ENCODE measurements at places on chromosomes 5 and 9. TPM values are rescaled to one million over a fixed set of nuclear protein-coding genes. Genes with fewer than 3 reads are reported as not detected.

DNA sequence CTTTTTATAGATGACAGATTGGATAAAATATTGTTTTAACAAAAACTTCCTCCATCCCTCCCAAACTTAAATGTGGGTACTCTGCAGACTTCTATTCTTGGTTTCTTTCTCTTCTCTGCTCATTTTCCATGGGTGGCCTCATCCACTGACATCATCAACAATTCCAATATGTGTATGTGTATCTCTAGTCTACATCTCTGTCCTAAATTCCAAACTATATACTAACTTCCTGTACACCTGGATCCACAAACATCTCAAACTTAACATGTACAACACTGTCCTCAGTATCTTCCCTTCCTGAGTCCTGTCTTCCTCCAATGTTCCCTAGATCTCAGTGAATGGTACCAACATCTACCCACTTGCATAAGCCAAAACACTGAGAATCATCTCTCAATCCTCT lies 28.5 kb upstream of the CDK5RAP2 start:
- DNase-seq: no peak

- no peak for DNase-seq
These were observed 119.5 kb downstream of the CAAP1 start for GRCh38 chr9:26773056-26773455.

DNA sequence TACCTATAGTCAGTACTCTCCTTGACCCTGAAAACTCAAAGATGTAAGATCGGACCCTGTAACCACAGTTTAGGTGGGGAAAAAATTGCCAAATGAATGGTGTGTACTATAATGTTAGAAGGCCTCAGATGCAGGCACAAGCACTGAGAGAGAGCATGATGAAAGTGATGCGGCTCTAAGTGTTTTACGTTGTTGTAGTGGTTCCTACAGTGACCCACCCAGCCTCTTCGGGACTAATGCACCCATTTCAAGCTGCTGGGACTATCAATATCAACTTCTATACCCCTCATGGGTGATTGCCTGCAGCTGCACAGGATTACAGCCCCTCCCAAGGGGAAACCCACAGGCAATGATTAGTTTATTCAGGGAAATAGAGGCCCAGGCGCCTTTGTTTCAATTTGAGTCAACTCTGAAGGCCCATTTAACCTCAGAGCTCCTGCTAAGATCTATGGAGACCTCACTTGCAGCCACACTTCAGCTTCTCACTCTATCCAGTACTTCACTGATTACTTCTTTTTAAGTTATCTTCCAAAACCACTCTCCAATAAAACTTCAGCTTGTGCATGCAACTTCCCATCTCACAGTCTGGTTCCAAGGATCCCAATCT lies 340.7 kb downstream of the NR2F1-AS1 start:
- no peak for DNase-seq

- peak; percentile 61 for DNase-seq
These were observed 35.4 kb downstream of the LHX3 start for GRCh38 chr9:136169495-136169894.

- no peak for DNase-seq
These were observed 220.0 kb downstream of the SNCAIP start for GRCh38 chr5:122532035-122532434.

- DNase-seq: peak; percentile 82
These were observed at the start of gene FOXD1 for GRCh38 chr5:73448463-73449136. TSS of gene FOXD1 (minus strand) at chr5:73448777. CDS start at chr5:73448362, 415 bp downstream.

GRCh38 chr9:79880626-79881025 lies 308.9 kb downstream of the TLE4 start:
- no peak for DNase-seq

DNA sequence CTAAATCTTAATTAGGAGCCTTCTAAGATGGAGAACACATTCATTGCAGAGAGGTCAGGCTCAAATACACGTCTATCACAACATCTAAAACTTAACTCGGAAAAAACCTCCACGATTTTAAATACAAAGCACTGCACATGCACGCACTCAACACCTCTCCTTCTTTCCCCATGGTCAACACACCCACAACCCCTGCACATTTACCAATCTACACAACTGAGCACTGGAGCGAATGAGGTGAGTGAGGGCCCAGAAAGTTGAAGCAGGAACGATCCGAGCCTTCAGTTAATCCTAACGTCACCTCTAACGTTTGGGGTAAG lies 278 bp upstream of the NIPSNAP3A start:
- DNase-seq: no peak

- DNase-seq: no peak
These were observed 123.9 kb upstream of the C6 start for GRCh38 chr5:41337216-41337615.

GRCh38 chr5:54883374-54884194 lies 101.8 kb downstream of the ESM1 start:
- no peak for DNase-seq

- DNase-seq: no peak
These were observed 2.5 kb upstream of the CDK9 start for GRCh38 chr9:127783111-127784008.

DNA sequence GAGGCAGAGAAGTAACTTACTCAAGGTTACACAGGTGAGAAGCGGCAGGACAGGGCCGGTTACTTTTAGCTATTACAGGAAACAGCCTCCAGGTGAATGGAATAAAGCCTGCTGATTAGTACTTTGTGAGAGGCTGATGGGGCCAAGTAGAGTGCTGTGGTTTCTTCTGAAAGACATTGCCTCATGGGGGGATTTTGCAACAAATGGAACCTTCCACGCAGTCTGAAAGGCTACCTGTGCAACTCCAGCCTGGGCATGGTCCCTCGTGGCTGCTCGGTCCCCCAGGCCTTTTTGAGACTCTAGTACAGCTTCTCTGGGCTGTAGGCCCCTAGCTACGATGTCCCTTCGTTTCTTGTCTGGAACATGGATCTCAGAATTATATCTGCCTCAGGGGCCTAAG lies 2.0 kb downstream of the TMEM268 start:
- no peak for DNase-seq

GRCh38 chr9:104808035-104808614 lies 44.2 kb downstream of the NIPSNAP3B start:
- no peak for DNase-seq

GRCh38 chr9:94017939-94018531 lies 62.9 kb upstream of the BARX1 start:
- no peak for DNase-seq

DNA sequence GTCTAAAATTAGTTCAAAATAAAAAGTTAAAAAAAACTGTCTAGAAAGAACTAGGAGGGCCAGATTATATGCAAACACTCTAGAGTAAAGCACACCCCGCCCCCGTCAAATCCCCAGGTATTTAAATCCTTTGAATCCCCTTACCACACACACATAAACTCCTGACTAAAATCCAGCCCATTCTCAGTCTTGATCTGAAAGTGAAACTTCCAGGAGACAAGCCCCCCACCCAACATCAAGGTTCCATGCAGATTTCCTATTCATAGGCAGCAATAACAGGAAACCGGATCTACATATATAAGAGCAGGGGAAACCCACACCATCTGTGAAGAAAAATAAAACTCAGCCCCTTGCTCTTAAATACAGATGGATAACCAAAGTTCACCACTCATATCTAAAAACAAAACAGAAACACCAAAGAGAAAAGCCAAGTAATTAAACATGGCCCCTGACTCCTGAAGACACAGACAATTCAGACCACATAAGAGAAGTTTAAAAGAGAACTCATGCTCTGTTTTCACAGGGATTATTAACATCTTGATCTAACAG lies 42.3 kb downstream of the MARCHF3 start:
- no peak for DNase-seq

DNA sequence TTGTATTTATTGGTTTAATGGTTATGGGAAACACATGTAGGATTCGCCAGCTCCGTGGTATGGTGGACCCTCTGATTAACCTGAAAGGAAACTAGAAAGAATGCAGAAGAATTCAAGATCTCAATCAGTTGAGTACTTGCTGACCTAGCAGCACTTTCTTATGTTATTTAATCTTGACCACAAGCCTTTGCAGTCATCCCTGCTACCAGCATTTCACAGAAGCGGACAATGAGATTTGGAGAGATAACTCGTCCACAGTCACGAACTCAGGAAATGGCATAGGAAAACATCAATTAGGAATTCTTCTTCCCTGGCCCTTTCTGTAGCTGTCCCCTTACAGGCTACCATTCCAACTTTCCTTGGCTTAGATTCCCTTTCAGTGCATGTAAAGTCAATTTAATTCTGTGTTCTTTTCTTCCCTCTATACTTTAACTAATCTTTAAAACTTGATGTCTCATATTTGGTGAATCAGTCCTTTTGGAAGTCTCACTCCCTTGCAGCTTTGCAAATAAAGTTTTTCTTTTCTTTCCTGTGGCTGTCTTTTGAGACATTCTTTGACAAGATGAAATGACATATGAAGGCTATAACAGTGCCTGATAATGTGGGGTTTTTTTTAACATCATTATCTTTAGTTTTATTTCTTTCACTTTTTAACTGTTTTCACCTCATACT lies 1.3 kb upstream of the SLC44A1 start:
- DNase-seq: no peak

GRCh38 chr5:131423056-131423455 lies 159.2 kb downstream of the CDC42SE2 start:
- DNase-seq: no peak

DNA sequence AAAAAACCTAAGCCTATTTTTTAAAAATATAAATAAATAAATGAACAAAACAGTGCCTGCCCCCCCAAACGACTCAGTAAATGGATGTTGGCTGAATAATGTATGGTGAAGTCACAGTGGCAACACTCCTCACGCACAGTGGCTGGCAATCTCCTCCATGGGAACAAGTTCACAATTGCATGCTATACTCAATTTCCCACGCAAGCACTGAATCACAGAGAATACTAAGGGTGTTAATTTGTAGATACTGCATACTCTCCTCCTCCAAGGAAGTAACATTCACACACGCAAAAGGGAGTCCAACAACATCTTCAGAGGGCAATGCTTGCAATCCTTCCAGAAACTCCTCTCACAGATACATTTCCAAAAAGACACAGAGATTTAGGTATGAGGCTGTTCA lies 47.5 kb downstream of the SERINC5 start:
- DNase-seq: no peak

GRCh38 chr5:128466554-128466953 lies 71.5 kb downstream of the FBN2 start:
- DNase-seq: no peak

- DNase-seq: no peak
These were observed 1.6 kb upstream of the HK3 start for GRCh38 chr5:176900780-176901204.

GRCh38 chr9:20199111-20199510 lies 410.3 kb upstream of the SLC24A2 start:
- no peak for DNase-seq

- DNase-seq: no peak
These were observed 46.1 kb downstream of the RFX3 start for GRCh38 chr9:3479514-3480352.

DNA sequence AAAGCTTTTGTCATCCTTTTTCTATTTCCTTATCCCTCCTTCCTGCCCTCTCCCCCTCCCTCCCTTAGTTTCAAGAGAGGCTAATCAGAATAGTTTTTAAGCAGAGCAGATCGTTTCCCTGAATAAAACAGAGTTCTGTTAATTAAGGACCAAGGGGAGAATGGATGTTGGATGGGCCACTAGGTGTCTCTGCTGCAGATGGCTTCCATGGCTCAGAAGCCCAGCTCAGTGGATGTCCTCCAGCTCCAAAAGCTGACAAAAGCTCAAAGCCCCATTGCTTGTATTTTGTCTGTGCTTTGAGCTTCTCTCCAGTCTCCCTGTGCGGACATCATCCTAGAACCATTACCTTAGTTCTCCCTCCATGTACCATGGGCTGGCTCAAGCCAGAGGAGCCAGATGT lies 21.0 kb upstream of the NPR3 start:
- DNase-seq: no peak

DNA sequence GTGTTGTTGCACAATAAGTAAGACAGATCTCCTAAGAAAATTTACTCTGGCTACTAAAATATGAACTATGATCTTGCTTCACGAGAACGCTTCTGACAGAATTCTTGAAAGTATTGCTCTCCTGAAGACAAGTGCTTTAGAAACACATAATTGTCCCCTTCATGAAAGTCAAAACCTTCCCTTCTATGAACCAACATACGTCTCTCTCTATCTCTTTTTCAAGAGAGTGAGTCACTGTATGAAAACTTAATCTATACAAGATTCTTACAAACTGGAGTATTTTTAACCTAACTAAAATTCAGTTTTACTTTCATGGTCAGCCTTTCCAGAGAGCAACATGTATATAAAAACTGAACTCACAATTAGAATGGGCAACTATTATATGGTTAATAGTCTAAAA lies 688.0 kb upstream of the CTNND2 start:
- no peak for DNase-seq

GRCh38 chr5:60710362-60710761 lies 10.4 kb upstream of the DEPDC1B start:
- no peak for DNase-seq

GRCh38 chr5:61620699-61621182 lies 288.7 kb downstream of the ZSWIM6 start:
- DNase-seq: no peak

DNA sequence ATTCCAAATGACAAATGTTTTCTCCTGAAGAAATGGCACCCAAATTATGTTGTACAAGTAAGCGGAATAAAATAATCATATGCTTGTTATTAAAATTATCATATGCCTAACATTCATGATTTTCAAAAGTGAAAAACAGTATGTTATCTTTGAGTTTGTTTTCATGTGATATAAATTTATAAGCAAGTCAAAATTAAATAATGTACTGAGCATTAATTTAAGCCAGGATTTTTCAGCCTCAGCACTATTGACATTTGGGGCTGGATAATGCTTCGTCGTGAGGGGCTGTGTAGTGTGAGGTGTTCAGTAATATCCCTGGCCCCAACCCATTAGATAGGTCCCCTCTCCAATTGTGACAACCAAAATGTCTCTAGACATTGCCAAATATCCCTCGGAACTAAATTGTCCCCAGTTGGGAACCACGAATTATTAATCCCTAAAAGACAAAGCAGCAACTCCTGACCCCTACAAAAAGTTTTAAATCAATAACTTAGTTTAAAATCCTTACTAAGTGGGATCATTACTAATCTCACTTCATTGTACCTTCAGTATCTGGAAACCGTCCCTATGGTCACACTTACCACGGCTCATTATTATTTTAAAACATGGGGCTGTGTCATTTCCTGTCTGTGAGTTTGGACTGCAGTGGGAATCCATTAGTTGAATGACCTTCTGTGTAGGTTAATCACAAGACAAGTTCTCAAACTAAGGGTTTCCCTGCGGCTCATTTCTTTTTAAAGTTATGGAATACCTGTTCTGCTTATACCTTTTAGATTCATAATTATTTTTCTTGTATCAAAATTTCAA lies 1.3 kb upstream of the NNT start:
- no peak for DNase-seq

The KCNN2 gene
- not detected for total RNA-seq

The TNFSF8 gene
- 0.20 TPM for total RNA-seq

The COL15A1 gene
- not detected for total RNA-seq

The SLU7 gene
- 53.1 TPM for total RNA-seq

The ACTBL2 gene
- not detected for total RNA-seq

The STPG3 gene
- total RNA-seq: not detected

The CRAT gene
- 20.7 TPM for total RNA-seq

The OCLN gene
- total RNA-seq: 184 TPM

The PTCH1 gene
- 25.9 TPM for total RNA-seq

The RBM27 gene
- total RNA-seq: 23.9 TPM

The OTP gene
- not detected for total RNA-seq

The BARX1 gene
- not detected for total RNA-seq

The NXNL2 gene
- 0.60 TPM for total RNA-seq
